Large intestine (tissue), 12 donors: ENCODE measurements at places on chromosomes 7 and 10. TPM values are rescaled to one million over a fixed set of nuclear protein-coding genes. Genes with fewer than 3 reads are reported as not detected.

GRCh38 chr7:4198301-4198700, 483.8 kb upstream of the FOXK1 start:
- no peaks in the 10 kb centered on the region for H3K27me3 ChIP-seq
- no peaks in the 10 kb centered on the region for H3K36me3 ChIP-seq
- no peak overlapping the region for H3K27ac ChIP-seq
- DNase-seq: no peak
- H3K4me1 ChIP-seq: no peaks in the 10 kb centered on the region
- no peak overlapping the region for H3K4me3 ChIP-seq

- H3K4me1 ChIP-seq: no peaks in the 10 kb centered on the region
- no peak overlapping the region for H3K27ac ChIP-seq
- peaks cover 63% of the 10 kb centered on the region for H3K36me3 ChIP-seq
- DNase-seq: no peak
These were observed 68.2 kb downstream of the CLEC2L start for GRCh38 chr7:139591550-139592195.

- no peaks in the 10 kb centered on the region for H3K27me3 ChIP-seq
- H3K4me1 ChIP-seq: peaks cover 16% of the 10 kb centered on the region
- H3K36me3 ChIP-seq: no peaks in the 10 kb centered on the region
- H3K4me3 ChIP-seq: no peak overlapping the region
- H3K27ac ChIP-seq: no peak overlapping the region
These were observed 62.5 kb upstream of the PALS2 start for GRCh38 chr7:24510759-24511158.

PRSS1 gene
- 0.15 TPM for polyA plus RNA-seq

NPY4R2 gene
- polyA plus RNA-seq: 0.79 TPM

HOXA10 gene
- polyA plus RNA-seq: 0.12 TPM

UROS gene
- 47.8 TPM for polyA plus RNA-seq
